T follicular helper cell (primary cell): ENCODE measurements at places on chromosomes 4 and X.

DNA sequence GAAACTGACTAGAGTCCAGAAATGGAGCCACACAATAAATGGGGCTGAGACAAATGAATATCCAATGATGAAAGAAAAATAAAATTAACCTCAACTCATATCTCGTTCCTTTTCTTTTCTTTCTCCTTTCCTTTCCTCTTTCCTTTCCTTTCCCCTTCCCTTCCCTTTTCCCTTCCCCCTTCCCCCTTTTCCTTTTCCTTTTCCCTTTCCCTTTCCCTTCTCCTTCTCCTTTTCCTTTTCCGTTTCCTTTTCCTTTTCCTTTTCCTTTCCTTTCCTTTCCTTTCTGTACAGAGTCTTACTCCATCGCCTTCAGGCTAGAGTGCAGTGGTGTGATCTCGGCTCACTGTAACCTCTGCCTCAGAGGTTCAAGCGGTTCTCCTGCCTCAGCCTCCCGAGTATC lies 146.3 kb downstream of the RTL9 start:
- DNase-seq: no peak

GRCh38 chr4:174259580-174259979 lies 23.9 kb downstream of the FBXO8 start:
- no peak for DNase-seq

DNA sequence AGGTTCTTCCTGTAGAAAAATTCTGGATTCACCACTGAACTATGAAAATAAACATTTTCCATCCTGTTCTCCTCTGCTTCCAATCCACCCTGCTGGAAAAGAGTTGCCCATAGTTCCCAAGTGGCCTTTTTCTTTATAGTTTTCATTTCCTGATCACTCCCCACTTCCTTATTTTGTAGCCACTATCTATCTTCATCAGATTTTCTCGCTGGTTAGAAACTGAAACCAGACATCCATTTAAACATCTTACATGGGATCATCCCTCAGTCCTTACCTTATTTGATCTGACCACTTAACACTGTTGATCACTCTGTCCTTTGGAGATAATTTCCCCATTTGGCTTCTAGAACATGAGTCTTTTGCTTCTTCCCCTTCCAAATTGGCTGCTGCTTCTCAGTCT lies 42.2 kb upstream of the SCOC start:
- DNase-seq: no peak

- DNase-seq: no peak
Measured at GRCh38 chr4:48194971-48195370, 60.9 kb upstream of the TXK start.

GRCh38 chrX:69152417-69152841 lies 12.8 kb downstream of the PJA1 start:
- DNase-seq: no peak
